ENCODE measurements at places on chromosomes 3 and 15.
A peak's percentile ranks its signal among the peaks of the same experiment; 100 is the strongest.

DNA sequence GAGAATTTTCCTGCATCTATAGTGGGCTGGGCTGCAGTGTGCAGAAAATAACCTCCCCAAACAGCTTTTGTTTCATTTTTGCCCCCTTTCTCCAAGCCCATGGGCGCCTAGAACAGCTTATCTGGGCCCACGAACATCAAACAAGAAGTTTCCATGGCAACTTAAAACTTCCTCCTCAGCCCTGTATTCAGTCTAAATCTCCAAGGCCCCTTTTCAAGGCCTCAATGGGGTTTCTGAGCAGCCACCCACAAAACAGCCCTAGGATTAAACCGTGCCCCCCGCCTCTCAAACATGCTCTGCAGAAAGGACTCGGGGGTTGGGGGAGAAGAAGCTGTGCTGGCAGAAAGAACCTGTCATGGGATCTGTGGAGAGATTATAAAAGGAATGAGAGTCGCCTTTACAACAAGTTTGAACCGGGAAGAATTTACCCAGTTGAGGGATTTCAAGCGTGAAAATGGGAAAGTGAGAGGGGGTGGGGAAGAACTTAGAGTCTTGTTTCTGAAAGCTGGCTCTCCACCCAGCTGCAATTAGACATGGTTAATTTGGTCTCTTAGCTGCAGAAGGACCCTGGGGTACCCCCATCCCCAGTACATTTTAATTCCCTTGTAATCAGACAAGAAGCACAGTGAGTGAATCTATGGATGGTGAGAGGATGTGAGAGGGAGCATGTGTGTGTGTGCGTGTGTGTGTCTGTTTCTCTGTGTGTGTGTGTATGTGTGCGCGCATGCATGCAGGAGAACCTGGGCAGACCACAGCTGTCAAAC is 4.3 kb upstream of the FAM107A start:
- no peak for DNase-seq

- no peak for DNase-seq
Measured at GRCh38 chr15:60614028-60614427, 135.1 kb upstream of the ICE2 start.

DNA sequence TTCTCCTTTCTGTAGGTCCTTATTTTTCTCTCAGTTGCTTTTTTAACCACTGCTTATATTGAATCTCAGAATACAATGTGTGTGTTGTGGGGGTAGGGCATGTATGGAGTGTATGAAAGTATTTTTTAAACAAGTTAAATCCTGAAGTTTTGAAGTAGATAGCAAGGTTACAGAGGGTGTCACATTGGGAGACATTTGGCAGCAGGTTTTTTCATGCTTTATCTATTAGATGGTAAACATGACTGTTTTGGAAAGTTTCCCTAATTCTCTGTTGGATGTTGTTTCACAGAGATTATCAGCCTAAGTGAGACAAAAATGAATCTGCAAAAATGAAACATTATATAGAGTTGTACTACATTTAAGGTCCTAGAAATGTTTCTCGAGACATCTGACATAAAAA is 190.6 kb upstream of the ARPP21 start:
- DNase-seq, result no peak

GRCh38 chr3:169153656-169154055 is 509.9 kb downstream of the MECOM start:
- no peak for DNase-seq

DNA sequence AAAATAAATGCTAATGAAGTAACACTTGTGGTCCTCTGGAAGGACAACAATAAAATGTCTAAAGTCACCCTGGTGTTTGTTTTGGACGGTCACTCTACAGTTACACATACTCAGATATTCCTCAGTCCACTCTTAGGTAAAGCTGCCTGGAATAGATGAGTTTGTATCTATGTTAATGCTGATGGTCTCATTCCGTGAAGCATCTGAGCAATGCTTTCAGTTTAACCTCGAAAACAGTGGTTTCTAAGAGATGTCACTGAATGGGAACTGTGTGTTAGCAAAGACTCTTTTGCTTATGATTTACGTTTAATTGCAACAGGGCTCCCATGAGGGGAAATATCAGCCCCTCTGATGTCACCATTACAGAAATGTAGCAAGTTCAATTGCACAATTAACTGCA is 49.1 kb downstream of the FBN1 start:
- DNase-seq, result no peak

DNA sequence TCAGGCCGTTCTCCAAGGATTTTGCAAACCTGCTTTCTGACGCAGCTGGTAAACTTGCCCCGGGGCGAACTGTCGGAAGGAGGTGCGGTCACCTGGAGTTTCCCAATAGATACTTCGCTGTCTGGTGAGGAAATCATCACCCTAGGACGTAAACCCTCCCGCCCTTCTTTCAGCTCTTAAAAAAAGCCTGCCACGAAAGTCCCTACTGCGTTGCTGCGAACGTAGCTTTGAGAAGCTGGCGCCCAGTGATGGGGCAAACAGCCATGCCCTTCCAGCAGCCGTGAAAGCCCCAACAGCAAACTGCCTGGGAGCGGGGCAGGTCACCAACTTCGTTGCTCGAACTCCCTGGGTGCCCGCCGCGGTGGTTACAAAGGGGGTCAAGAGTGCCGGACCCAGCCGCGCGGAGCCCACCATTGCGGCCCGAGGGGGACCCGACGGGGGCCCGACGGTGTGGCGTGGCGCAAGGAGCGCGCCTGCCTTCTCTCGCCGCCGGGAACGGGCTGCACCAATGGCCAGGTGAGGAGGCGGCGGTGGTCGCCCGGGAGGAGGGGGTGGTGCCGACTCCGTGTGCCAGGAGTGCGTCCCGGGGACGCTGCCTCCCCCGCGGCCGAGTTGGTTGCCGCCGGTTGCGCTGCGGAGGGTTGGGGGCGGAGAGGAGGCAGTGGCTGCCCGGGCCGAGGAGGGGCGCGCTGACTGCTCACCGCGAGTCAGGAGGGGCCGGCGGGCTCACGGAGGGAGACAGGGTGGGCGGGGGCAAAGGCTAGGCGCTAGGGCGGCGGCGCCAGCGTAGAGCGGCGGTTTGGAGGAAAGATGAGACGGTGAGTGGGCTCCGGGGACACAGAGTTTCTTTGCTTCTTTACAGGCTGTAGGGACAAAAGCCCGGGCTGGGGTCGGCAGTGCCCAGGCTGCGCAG is at the start of gene PHLDB2:
PHLDB2 (plus strand) TSS at position 205 of the 913 bp plus-strand sequence. CDS start 24,813 bp downstream, outside the sequence.
- peak; percentile 51 for DNase-seq

GRCh38 chr3:167729591-167729990 is 5.1 kb downstream of the PDCD10 start:
- no peak for DNase-seq

DNA sequence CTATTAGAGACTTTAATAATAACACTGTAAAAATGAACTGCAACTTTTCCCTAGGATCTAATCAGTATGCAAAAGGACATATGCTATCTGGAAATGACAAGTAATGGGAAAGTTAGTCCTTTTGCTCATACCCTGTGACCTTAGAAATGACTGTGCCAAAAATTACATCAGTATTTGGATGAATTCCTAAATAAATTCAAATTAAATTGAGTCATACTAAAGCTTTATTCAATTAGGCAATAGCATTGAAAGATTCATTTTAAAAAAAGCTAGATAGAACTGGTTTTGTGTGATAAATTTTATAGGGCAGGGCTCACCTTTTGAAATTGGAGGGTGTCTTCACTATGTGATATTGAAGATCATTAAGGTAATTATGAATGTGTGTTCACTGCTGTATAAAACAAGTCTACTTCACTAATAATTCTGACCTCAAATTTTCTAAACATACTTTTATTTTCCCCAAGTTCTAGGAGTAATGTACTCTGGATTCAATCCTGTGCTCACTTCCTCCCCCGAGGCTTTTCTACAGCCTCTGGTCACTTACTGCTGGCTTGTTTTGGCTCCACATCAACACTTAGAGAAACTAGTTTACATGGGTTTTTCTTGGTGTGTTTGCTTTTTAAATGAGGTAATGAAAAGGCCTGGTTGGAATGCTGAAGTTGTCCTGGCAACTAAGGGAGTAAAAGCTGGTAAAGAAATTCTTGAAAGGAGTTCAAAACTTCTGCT is 44.4 kb upstream of the SPTSSB start:
- DNase-seq, result no peak

DNA sequence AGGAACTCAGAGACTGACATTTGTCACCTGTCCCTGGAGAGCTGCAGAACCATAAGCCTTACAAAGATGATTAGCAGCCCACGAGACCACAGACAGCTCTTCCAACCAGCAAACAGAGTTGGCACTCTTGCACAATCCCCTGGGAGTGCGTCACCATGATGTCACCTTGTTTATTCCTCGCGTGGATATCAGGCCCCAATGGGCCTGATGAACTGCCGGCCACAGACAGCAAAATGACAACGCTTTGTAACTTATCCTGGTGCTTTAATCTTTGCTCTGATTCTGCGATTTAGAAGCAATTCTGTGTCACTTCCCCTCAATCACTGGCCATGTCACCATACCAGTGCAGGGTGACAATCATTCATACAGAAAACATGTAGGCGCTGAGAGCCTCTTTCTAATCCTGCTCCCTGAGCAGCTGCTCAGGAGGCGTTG is 89.2 kb downstream of the TAMM41 start:
- no peak for DNase-seq

- DNase-seq, result no peak
Measured at GRCh38 chr3:65729555-65729954, 309.2 kb downstream of the MAGI1 start.

DNA sequence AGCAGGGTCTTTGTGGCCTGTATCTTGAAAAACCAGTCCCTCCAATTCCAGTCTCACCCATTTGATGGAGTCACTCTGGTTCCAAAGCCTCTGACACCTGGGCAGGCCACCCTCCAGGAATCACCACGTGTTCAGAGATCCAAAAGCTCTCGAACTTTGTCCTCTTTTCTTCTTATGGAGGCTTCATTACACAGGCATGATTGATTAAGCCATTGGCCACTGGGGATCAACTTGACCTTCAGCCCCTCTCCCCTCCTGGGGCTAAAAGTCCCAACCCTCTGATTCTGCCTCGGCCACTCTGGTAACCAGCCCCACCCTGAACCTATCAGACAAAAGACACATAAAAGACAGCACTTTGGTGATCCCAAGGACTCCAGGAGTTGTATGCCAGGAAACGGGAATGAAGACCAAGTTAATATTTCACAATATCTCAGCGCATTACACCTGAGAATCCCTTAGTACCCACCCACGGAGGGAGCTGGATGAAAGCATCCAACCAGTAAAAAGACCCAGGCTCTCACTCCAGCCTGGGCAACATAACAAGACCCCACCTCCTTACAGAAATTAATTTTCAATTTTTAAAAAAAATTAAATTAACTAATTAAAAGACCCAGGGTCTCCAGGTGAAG is 23.0 kb upstream of the SSUH2 start:
- no peak for DNase-seq

GRCh38 chr3:196145468-196146262 is 63.8 kb upstream of the TFRC start:
- DNase-seq, result no peak

- no peak for DNase-seq
Measured at GRCh38 chr3:155494332-155494731, 200.8 kb upstream of the STRIT1 start.

DNA sequence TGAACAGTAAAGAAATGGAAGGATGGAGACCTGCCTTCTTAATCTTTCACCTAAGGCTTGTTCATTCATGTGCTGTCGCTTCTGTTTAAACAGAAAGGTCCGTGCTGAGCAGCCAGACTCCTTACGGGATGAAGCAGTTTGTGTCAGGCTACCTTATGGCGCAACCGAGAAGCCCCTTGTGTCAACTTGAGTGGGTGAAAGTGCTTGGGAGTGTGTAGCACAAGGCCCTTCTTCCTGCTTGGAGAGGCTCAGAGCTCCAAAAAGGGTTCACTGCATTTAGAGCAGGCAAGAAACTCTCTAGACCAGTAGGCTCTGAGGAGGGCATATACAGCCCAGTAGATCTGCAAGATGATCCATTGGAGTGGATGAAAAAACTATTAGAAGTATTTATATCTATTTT is 16.0 kb downstream of the CAPN3 start:
- no peak for DNase-seq

- no peak for DNase-seq
Measured at GRCh38 chr3:25150199-25150598, 277.9 kb upstream of the RARB start.

DNA sequence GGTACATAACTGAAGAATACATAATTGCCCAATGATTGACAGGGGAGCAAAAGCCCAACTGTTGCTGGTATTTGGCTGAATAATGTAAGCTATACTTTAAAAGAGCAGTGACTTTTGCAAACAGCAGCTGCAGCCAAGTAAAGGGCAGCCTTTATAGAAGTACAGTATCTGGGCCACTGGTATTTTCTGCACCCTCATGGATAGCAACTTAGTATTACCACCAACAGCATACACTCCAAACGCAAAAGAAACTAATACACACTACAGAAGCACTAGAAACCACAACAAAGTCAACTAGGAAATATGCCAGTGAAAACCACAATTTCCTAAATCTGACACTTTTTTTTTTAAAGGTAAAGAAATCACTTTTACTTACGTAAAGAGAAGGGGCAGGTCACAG is 206.1 kb downstream of the TIGIT start:
- DNase-seq, result no peak

DNA sequence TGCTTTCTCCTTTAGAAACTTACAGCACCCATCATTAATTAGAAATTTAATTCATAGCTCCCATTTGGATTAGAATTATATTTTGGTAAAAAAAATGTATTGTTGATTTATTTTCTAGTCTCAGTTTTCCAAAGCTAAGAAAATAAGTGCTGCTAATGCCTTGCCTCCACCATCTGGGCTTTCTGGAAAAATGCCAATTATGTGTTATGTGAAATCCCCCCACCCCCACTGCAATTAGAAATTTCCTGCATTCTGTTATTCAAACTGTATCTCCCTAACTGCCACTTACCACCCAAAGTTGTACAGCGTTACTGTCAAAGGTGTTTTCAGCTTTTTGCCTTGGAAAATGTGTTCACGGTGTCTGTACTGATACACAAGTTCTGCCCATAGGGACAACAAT is 617.2 kb upstream of the UBE2E2 start:
- DNase-seq, result no peak

DNA sequence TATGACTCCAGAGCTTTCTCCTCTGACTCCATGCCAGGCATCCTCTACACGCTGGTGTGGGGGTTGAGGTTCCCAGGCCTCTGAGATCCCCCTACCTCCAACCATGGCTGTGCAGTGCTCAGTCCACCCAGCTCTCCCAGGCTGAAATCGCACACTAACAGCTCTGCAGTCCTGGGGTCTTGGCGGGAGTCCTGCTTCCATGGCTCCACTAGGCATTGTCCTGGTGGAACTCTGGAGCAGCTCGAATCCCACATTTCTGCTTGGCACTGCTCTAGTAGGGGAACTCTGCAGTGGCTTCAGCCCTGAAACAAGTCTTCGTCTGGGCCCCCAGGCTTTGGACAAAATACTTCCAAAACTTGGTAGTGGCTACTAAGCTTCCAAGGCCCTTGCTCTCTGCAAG is 50.7 kb downstream of the ROPN1B start:
- no peak for DNase-seq

GRCh38 chr3:71415681-71416122 is 167.8 kb downstream of the FOXP1 start:
- no peak for DNase-seq

GRCh38 chr3:161977063-161977462 is 480.5 kb downstream of the OTOL1 start:
- DNase-seq, result no peak

DNA sequence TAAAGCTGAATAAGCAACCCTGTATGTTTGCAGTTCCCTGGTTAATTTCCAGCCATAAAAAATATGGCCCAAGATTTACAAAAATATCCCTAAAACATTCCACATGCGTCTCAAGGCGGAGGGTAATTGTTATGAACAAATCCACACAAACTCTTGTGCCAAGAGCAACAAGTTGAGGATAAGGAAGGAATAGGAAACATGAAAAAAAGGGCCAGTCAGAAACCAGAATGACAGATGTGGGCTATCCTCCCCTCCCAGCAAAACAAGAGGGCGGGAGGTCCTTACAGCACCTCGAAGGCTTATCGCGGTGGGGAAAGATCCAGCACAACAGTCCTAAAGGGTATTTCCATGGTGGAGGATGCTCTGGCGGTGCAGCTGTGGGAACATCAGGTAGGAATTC is 155.6 kb upstream of the HES1 start:
- DNase-seq, result no peak

Measured in T-cell (primary cell).